ENCODE measurements at places on chromosomes 4 and X.
A peak's percentile ranks its signal among the peaks of the same experiment; 100 is the strongest.

GRCh38 chr4:176289561-176289960 is 20.5 kb upstream of the ASB5 start:
- DNase-seq = no peak

DNA sequence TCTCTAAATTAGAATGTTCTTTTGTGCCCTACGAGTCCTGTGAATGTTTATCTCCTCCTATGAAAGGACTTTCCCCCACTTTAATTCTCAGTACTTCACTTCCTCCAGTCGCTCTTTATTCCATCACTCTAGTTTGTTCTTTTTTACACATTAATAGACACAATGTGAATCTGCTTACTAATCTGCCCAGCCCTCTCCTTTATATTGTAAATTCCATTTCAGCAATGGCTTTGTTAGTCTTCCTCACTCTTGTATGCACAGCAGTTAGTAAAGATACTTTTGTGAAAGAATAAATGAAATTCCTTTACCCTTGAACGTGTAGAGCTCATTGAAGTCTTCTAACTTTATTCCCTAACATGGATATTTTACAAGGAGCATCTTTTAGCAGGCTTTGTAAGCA is 255.3 kb downstream of the GALNTL6 start:
- DNase-seq = no peak

DNA sequence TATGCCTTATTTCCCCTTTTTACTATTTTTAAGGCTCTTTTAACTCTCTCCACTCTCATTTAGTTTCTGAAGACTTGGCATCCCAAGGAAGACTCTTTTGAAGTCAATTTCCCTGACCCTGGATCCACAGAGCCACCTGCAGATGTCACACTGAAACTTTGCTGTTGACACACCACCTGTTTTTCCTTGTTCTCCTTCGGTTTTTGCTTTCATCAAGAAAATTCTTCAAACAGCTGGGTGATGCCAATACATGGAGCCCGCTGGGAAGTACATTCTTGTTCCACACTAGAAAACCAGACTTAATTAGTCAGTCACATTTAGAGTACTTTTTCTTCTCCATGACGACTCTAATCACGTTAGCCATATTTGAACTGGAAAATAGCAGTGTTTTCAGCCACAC is 293.9 kb downstream of the PDGFC start:
- no peak for DNase-seq

- no peak for DNase-seq
These were observed 89.9 kb downstream of the GPC4 start for GRCh38 chrX:133325422-133325821.

DNA sequence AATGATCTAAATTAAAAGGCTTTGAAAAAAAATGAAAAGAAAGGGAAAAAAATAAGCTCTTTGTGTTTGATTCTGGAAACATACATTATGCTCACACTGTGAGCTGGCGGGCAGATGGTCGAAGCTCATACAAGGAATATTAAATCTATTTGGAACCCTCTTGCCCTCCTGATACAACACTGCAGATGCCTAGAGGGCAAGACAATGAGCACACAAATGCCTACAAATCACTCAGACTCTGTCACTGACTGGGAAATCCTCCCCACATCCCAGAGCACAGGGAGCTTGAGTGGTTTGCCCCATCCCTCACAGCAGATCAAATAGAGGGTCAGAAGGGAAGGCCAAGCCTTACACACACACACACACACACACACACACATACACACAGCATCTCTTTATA is 320.4 kb downstream of the HNRNPD start:
- DNase-seq = no peak

DNA sequence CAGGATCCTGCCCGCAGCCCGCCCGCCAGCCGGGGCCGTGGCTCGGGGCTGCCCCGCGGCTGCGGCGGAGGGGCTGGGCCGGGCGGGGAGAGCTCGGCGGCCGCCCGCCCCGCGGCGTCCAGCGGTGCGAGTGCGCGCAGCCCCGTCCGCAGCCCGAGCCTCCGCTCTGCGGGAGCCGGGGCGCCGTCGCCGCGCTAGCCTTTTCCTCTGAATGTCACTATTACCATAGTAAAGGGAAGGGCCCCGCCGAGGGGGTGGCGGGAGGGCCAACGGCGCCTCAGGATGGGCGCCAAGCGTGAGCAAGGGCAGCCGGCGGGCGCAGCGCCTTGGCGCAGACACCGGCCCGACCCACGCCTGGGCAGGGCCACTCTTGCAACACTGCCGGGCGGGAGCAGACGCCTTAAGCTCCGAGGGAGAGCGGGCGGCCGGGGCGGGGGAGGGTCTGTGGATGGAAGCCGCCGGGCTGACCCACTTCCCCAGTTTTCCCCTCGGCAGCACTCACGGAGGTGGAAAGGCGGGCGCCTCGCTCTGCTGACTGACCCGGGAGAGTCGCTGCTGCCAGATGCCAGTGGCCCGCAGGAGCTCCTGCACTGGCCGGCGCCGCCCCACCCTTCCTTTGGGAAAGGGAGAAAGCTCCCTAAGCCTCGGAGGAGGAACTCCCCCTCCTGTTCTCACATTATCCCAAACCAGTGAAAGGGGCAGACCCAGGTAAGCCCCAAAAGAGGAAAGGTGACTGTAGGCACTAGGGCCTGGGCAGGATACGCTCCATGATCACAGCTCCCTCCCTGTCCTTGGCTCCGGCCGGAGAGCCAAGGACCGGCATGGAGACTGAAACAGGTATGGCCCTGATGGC is 329.4 kb downstream of the HNRNPD start:
- DNase-seq = peak; percentile 72

GRCh38 chr4:158201876-158202275 is 8.4 kb upstream of the TMEM144 start:
- no peak for DNase-seq

- no peak for DNase-seq
These were observed 9.2 kb downstream of the MAMLD1 start for GRCh38 chrX:150372280-150372679.

All from Caki2 (cell line).